Upper lobe of left lung (tissue), 6 donors: ENCODE measurements at places on chromosomes 4 and X. TPM values are rescaled to one million over a fixed set of nuclear protein-coding genes. Genes with fewer than 3 reads are reported as not detected.

PAPSS1 gene
- total RNA-seq = 41.9 TPM

GABRA4 gene
- total RNA-seq = not detected

CFAP99 gene
- 4.8 TPM for total RNA-seq

TMEM271 gene
- not detected for total RNA-seq

PNCK gene
- total RNA-seq = not detected

FRMD7 gene
- total RNA-seq = not detected

ADGRL3 gene
- total RNA-seq = 8.5 TPM

PAQR3 gene
- 9.3 TPM for total RNA-seq

SERTM2 gene
- not detected for total RNA-seq

STBD1 gene
- total RNA-seq = 3.6 TPM

GNRHR gene
- total RNA-seq = not detected

MAP3K15 gene
- 1.4 TPM for total RNA-seq

DNA sequence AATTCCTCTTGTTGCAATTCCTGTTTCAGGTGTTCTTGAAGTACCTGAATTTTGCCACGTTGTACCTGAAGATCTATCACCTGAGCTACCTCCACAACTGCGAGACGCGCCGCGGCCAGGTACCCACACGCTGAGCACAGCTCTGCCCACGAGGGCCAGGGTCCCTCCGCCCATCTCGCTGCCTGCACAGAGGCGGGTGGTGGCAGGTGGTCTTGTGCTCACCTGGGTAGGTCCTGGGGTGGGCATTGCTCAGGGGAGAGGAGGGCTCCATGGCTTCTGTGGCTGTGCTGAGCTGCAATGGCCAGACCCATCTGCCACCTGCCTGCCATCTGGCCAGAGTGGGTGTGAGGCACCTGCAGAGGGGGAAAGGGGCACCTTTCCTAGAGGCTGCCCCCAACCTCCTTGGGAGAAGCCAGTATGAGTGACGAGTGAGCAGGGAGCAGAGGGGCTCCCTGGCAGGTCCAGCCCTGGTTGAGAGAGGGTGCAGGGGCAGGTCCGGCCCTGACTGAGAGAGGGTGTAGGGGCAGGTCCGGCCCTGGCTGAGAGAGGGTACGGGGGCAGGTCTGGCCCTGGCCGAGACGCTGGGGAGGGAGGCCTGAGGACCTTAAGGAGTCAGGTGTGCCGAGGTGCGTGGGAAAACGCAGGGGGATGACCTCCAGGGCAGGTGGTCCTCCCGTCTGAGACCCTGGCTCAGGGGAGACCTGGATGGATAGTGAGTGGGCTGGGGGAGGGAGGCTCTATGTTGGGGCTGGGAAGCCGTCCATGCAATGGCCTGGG lies 10.7 kb downstream of the PDE6B start:
- H3K27ac ChIP-seq = no peak overlapping the region
- no peaks in the 10 kb centered on the region for H3K4me1 ChIP-seq
- H3K4me3 ChIP-seq = no peak overlapping the region
- DNase-seq = no peak

GRCh38 chrX:132743086-132743485 lies 215.3 kb downstream of the HS6ST2 start:
- no peaks in the 10 kb centered on the region for H3K36me3 ChIP-seq
- no peak overlapping the region for H3K27ac ChIP-seq
- DNase-seq = no peak

DNA sequence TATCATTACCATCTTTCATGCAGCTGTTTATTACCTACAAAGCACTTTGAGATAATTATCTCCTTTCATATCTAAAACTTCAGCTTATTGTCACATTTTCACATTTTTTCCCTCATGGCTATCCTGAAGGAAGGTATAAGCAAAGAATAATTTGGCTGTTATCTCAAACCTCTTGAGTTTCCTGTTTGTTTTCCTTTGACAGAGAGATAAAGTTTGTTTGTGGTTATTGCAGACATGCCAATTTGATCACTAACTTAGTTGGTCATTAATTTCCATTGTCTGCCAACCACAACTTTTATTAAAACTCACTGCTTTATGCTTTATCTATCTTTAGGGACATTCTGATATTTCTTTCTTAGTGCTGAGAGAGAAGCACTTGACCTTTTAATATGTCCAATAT lies 89.8 kb upstream of the SPANXB1 start:
- no peaks in the 10 kb centered on the region for H3K36me3 ChIP-seq
- no peaks in the 10 kb centered on the region for H3K27me3 ChIP-seq
- no peak overlapping the region for H3K4me3 ChIP-seq
- no peak overlapping the region for H3K27ac ChIP-seq
- no peaks in the 10 kb centered on the region for H3K4me1 ChIP-seq
- no peak for DNase-seq

GRCh38 chrX:68196939-68197791 lies 236.1 kb downstream of the OPHN1 start:
- peak; percentile 24 for DNase-seq
- H3K4me3 ChIP-seq = no peak overlapping the region
- H3K27me3 ChIP-seq = no peaks in the 10 kb centered on the region
- H3K27ac ChIP-seq = no peak overlapping the region

DNA sequence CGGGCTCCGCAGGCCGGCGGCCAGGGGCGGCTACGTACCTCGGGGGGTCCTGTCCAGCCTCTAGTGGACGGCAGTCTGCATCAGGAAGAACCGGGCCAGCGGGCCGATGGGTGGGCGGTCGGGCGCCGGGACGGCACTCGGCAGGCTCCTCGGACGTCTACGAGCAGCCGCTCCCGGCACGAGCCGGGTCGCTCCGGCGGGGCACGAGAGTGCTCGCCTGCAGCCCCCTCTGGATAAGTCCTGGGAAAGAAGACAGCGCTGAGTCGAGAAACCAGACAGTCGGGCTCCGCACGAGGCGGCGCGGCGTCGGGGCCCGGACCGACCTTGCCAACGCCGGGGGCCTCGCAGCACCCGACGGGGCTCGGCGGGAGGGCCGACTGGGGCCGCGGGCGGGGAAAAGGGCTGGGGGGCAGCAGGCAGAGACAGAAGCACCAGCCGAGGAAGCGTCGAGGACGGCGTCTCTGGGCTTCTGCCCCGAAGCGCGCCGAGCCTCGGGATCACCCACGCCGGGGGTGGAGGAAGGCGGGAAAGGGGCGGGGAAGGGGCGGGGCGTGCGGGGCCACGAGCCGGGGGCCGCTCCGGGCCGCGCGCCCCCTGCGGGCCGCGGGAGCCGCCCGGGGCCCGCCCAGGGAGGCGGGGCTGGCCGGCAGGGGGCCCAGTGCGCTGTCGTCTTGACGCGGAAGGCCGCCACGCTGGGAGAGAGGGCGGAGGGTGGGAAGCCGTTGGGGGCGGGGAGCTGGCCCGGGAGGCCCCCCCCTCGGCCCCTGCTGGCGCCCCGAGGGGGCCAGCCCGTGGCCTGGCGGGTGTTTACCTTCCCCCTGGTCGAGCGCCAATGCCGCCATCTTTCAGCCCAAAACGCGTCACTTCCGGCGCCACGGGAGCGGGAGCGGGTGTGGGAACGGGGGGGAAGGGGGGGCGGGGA lies 1.9 kb downstream of the KLHL15 start:
- peak overlapping the region; percentile 71 for H3K4me3 ChIP-seq
- H3K4me1 ChIP-seq = no peaks in the 10 kb centered on the region
- peak overlapping the region; percentile 95 for H3K27ac ChIP-seq
- H3K36me3 ChIP-seq = no peaks in the 10 kb centered on the region
- no peaks in the 10 kb centered on the region for H3K27me3 ChIP-seq
- DNase-seq = peak; percentile 96

DNA sequence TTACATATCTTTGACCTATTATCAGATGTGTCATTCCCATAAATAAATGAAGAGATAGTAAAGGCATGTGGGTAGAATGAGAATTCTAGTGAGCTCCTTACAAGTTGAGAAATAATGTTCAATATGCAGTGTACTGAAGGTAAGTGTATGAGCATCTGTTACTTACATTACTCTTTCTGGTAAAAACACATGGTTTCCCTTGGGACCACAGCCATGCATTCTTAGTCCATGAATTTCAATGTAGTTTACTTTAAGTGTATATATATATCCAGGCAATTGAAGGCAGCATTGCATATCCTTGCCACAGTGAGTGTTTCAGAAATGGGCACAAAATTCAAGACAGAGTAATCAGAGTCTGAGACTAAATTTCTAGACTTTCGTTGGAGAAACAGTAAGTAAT lies 277.2 kb downstream of the CXXC4 start:
- no peak for DNase-seq
- H3K27me3 ChIP-seq = no peaks in the 10 kb centered on the region
- H3K4me1 ChIP-seq = no peaks in the 10 kb centered on the region
- H3K4me3 ChIP-seq = no peak overlapping the region
- no peak overlapping the region for H3K27ac ChIP-seq

DNA sequence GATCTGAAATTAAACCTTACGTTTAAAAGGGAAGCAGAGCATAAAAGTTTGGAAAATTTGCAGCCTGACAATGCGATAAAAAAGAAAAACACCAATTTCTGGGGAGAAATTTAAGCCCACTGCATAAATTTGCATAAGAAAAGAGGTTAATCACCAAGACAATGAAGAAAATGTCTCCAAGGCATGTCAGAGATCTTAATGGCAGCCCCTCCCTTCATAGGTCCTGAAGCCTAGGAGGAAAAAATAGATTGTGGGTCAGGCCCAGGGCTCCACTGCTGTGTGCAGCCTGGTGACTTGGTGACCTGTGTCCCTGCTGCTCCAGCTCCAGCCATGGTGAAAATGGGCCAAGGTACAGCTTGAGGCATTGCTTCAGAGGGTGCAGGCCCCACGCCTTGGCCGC lies 264.0 kb upstream of the CT83 start:
- H3K4me1 ChIP-seq = no peaks in the 10 kb centered on the region
- peak; percentile 8 for DNase-seq
- H3K4me3 ChIP-seq = no peak overlapping the region
- no peaks in the 10 kb centered on the region for H3K36me3 ChIP-seq
- no peak overlapping the region for H3K27ac ChIP-seq
- H3K27me3 ChIP-seq = no peaks in the 10 kb centered on the region

GRCh38 chr4:155473420-155474095 lies 96.8 kb upstream of the MAP9 start:
- no peak for DNase-seq
- H3K27ac ChIP-seq = no peak overlapping the region
- H3K4me3 ChIP-seq = no peak overlapping the region
- no peaks in the 10 kb centered on the region for H3K36me3 ChIP-seq
- no peaks in the 10 kb centered on the region for H3K27me3 ChIP-seq
- H3K4me1 ChIP-seq = no peaks in the 10 kb centered on the region

- no peaks in the 10 kb centered on the region for H3K36me3 ChIP-seq
- peaks cover 7% of the 10 kb centered on the region for H3K4me1 ChIP-seq
- no peak for DNase-seq
- no peaks in the 10 kb centered on the region for H3K27me3 ChIP-seq
Observed at GRCh38 chrX:12981880-12982279, 7.0 kb downstream of the TMSB4X start.

- H3K27ac ChIP-seq = no peak overlapping the region
- H3K36me3 ChIP-seq = no peaks in the 10 kb centered on the region
- H3K27me3 ChIP-seq = no peaks in the 10 kb centered on the region
- no peaks in the 10 kb centered on the region for H3K4me1 ChIP-seq
Observed at GRCh38 chr4:106773076-106773905, 262.8 kb downstream of the DKK2 start.

DNA sequence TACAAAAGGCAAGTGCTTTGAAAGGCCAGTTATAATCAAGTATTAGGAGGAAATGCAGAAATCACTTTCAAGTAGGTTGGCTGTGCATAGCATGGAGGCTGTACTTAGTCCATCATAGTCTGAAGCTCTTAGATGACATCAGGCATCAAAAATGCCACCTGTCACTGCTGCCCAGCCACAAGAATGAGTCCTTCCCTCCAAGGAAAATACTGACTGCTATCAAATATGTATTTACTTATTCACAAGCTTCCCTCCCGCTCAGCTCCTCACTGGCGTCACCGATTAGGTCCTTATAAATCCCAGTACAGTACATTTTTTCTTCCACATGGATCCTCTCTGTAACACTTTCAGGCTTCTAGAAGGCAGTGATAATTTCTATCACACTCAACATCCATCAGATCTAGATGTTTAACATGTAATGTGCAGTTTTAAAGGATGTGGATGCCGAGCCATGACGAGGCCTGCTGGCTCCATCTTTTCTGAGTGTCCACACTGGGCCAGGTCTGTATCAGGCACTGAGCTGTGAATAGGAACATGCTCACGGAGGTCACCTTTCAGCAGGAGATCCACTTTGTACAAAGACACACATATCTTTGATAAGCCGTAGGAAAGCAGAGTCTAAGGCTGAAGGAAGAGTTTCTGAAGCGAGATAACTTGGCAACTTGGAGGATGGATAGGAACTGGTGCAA lies 121.9 kb downstream of the PALLD start:
- no peaks in the 10 kb centered on the region for H3K36me3 ChIP-seq
- H3K4me1 ChIP-seq = no peaks in the 10 kb centered on the region
- no peak overlapping the region for H3K4me3 ChIP-seq

GRCh38 chr4:76736414-76736813 lies 161.5 kb downstream of the SOWAHB start:
- no peak overlapping the region for H3K4me3 ChIP-seq
- no peaks in the 10 kb centered on the region for H3K4me1 ChIP-seq
- peak overlapping the region; percentile 8 for H3K27ac ChIP-seq
- DNase-seq = no peak

DNA sequence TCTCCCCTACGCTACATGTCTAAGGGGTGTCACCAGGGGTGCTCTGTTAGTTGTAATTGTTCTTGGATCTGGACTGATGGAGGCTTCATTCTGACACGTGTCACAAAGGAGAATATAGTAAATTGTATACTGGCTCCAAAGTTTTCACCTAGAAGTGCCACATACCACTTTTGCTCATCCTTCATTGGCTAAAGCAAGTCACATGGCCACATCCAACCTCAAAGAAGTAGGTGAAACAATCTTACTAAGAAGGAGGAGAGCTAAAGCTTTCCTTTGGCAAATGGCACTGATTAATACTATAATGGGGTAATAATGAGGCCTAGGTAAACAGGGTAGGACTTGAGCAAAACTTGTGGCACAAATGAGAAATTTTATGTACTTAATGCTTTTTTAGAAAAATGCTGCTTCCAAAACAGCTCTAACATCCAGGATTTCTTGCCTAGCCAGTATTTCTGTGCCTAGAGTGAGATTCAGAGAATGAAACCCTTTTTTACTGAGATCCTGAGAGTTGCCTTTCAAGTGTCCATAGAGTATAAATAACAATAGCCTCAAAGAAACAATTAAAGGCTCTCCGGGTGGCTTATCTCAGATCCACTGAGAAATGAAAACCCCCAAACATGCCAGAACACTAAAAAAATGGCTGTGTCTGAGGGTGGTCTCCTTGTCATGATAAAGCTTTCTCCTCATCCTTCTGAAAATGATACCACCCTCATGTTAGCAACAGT lies 34.7 kb downstream of the NHS start:
- DNase-seq = no peak
- H3K4me1 ChIP-seq = no peaks in the 10 kb centered on the region
- H3K27ac ChIP-seq = no peak overlapping the region
- no peaks in the 10 kb centered on the region for H3K27me3 ChIP-seq
- H3K4me3 ChIP-seq = no peak overlapping the region
